ENCODE measurements at places on chromosomes 12 and 14.

- DNase-seq, result no peak
Observed at GRCh38 chr14:81023095-81023710, 67.8 kb downstream of the TSHR start.

DNA sequence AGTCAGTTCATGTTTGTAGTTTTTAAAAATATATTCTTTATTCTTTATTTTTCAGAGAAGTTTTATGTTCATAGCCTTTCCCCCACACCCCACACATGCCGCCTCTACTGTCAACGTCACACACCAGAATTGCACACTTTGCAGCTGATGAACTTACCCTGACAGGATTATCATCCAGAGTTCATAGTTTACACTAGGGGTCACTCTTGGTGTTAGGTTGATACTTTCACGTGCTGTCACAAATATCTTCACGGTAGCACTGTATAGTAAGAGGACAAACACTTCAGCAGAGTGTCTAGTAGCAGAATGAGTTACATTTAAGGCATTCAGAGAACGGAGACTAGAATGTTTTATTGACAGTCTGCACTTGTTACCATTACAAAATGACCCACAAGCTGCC is 5.1 kb downstream of the DPPA3 start:
- DNase-seq, result no peak

- no peak for DNase-seq
Observed at GRCh38 chr12:128534906-128535305, 267.9 kb downstream of the TMEM132C start.

DNA sequence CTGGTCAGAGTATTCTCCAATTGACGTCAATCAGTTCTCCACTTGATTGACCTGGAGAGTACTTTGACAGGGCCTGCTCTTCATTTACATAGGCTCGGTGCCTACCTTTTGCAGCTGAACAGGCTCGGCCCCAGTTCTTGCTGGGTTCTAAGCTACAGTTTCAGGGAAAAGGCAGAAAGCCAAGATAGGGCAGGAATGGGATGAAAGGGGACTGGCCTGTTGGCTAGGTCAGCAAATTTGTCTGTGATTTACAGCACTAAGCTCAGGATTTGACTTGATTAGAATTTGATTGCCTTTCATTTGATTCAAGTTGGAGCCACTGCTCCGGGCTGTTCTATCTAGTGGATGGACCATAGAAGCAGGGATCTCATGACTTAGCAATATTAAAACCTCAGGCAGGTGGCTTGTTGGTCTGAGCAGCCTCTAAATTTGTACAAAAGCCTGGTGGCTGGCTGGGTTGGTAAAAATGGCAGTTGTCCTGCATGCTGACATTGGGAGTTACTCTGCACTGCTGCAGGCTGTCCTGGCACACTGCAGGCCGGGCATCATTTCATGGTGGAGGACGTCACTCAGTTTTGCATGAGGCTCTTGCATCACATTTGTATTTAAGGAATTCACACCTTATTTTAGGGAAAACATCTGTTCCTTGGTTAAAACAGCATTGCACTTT is 71.8 kb downstream of the BICD1 start:
- DNase-seq, result no peak
